ENCODE measurements at places on chromosomes 1 and 21. TPM values are rescaled to one million over a fixed set of nuclear protein-coding genes. Genes with fewer than 3 reads are reported as not detected.

DNA sequence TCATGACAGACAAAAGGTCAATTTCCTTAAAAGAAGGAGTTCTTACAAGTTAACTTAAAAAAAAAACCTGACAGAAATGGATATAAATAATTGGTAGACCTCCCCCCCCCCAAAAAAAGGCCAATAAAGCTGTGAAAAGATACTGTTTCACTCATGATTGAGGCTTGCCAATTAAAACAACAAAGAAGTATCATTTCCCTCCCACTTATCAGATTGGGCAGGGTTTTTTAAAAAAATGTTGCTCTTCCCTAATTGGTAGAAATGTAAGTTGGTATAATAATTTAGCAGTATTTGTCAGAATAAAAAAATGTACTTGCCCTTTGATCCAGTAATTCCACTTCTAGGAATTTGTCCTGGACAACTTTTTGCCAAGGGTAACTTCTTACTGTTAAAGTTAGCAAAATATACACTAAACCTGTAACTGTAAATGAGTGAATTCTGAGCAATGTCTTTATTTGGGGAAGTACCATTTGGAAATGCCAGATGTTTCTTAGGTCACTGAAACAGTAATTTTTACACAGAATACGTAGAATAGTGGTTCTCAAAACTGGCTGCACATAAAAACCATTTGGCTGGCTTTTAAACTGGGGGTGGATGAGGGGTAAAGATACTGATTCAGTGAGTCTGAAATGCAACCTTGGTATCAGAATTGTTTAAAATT, 17.5 kb downstream of the RNF2 start:
- no peak for DNase-seq

DNA sequence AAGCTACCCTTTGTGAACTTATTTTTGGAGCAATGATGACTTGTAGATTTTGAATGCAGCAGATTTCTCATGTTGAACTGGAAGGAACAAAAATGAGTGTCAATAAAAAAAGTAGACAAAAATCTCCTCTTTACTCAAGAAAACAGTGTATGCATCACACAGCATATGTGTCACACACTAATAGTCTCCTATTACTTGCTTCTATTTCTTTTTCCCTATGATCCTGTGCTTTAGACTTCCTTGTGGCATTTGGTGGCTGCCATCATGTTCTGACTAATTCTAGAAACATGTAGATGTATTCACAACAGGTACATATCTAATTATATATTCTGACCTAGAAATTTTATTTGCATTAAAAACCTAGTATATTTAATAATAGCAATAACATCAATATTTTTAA, 14.3 kb downstream of the RC3H1 start:
- no peak for DNase-seq

DNA sequence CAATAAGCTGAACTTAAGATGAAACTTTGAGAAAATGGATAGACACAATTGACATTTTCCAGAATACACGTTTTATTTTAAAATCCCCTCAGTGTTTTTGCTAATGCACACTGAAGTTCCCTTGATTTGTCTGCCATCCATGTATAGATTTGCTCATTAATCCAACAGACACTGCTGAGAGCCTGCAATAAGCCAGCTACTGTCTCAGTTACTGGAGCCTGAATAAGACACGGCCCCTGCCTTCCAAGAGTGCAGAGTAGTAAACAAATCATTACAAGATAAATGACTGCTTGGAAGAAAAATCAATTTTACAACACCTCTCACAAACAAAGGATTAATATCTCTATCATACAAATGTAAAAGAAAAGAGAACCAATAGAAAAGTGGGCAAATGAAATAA, 130.1 kb downstream of the TLR5 start:
- DNase-seq, result no peak

The RGS8 gene
- 0.38 TPM for polyA plus RNA-seq

The CD53 gene
- 7.4 TPM for polyA plus RNA-seq

The KCNJ9 gene
- polyA plus RNA-seq, result not detected

The CD1E gene
- polyA plus RNA-seq, result not detected

GRCh38 chr1:172350856-172351255, 69.6 kb upstream of the C1orf105 start:
- DNase-seq, result no peak

DNA sequence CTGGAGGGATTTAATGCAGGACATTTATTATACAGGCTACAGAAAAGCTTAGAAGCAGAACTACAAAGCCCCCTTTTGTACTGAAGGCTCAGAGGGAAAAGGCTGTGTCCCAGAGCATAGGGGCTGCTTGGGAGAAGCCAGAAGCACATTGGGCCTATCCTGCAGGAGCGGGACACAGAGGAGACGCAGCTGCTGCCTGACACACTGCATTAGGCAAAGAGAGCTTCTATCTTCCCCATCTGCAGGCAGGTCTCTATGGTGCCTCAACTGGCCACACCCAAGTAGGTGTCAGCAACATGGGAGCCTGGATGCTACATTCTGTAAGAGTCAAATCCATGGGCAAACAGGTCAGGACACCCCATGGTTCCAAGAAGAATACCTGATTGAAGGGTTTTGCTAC, 595.9 kb downstream of the AJAP1 start:
- no peak for DNase-seq

GRCh38 chr1:24868016-24868875, 61.8 kb downstream of the RUNX3 start:
- DNase-seq, result no peak

The KPRP gene
- polyA plus RNA-seq, result not detected

GRCh38 chr21:46113497-46114176, 15.7 kb downstream of the COL6A2 start:
- DNase-seq, result peak; percentile 7

DNA sequence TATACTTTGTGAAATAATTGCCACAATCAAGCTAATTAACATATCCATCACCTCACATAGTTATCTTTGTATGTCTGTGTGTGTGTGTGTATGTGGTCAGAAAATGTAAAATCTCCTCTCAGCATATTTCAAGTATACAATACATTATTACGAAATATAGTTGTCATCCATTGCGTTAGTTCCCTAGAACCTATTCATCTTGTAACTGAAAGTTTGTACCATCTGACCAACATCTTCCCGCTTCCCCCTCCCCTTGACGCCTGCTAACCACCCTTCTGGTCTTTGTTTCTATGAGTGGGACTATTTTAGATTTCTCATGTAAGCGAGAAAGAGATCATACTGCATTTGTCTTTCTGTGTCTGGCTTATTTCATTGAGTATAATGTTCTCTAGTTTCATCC, 455.3 kb downstream of the KCNT2 start:
- DNase-seq, result no peak

The LCE1B gene
- polyA plus RNA-seq, result not detected

The USF1 gene
- polyA plus RNA-seq, result 54.8 TPM

- no peak for DNase-seq
Observed at GRCh38 chr1:78096976-78097375, 51.2 kb downstream of the GIPC2 start.

The S100A7A gene
- polyA plus RNA-seq, result not detected

GRCh38 chr1:205316161-205316566, 5.4 kb downstream of the NUAK2 start:
- DNase-seq, result no peak

The MRPS21 gene
- 80.1 TPM for polyA plus RNA-seq

GRCh38 chr1:42379794-42380585, 602 bp upstream of the RIMKLA start:
- no peak for DNase-seq

The OR14I1 gene
- not detected for polyA plus RNA-seq

The GJA5 gene
- 10.6 TPM for polyA plus RNA-seq

DNA sequence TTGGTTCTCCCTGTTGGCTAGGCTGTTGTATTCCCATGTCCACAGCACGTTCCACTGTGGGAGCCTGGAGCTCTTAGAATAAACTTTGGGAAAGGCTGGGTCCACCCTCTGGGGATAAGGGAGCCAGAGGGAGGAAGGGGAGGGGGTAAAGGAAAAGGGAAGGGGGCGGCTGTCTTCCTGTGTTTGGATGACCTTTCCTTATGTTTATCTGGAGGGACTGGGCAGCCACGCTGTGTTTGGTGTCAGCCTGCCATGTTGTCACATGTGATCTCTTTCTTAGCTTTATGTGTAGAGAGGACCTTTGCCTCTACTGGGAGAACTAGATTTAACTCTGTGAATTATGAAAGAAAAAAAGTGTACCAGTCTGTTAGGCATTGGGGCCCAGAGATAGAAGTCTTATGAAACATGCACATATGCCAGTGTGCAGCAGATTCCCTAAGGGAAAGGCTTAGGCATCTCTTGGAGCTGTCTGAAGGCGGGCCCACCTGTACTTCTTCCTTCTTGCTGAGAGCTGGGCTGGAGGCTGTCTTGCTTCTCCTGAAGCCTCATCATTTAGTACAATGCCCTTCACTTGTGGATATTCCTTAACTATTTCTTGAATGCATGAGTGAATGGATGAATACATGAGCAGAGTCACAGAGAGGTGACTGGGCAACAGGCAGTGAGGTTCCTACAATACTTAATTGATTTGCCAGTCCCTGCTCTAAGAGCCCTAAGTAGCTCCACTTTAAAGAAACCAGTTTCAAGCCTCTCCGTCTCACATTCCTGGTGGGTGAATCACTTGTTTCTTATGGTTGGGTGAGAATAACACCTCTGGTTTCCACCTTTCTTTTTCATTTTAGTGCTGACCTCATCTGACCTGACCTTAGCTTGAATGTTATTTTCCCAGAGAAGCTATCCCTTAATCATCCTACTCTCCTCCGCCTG, 62.5 kb upstream of the ARHGAP29 start:
- no peak for DNase-seq

DNA sequence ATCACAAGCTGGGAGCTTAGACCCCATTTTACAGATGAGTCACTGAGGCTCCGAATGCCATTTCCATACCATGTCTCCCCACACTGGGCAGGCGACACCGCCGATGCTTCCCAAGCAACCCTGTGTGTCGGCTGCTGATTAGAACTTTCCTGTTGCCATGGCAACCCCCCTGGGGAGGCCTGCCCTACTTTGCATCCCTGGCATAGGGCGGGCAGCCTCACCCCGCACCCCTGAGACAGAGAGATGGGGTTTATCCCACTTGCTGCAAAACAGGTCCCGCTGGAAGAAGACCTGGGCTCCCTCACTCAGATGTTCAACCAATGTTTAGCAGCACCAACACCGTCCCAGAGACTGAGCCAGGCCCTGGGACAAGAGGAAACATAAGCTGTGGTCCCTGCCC, 81.5 kb downstream of the CAMK2N1 start:
- no peak for DNase-seq

DNA sequence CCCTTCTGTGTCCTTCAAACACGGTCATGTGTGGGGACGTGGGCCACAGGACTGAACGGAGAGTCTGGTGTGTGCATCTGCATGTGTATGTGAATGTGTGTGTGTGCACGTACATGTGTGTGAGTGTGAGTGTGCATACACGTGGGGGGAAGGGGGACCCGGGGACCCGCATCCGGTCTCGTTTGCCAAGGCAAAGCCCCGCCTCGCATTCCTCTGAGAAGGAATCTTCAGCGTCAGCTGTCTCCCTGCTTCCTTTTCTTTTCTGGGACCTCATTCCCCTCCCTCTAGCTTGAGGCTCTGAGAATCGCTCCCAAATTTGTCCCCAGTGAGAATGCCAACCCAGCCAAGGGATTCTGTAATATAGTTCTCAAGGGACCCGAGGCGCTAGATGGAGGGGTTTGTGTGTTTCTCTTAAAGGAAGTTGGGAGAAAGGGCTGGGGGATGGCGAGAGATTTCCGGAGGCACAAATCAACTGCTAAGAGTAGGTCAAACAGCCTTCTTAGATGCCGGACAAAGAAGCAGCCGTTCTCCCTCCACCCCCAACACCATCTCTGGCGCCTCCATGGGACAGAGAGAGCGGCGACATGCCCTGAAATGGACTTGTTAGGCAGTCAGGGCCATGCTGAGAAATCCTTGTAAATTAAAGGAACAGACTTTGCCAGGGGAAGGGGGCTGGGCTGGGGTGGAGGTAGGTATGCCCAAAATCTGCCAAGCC, 6.6 kb downstream of the IFFO2 start:
- DNase-seq, result no peak

DNA sequence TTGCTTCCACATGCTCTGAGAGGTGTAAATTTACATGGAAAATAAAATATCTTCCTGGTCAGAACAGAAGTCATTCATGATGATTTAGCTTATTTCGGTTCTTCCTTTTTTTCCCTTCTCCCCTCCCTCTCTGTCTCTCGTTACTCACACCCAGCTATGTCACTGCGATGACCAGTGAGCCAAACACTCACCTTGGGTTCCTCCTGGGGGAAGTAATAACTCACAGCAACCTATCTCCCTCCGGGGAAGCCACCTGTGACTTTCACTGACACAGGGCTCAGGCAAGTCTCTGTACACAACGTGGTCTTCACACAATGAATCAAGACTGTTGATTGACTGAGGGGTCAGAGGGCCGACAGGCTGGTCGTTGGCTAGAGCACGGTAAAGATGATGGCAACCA, 135.3 kb upstream of the VANGL1 start:
- DNase-seq, result no peak

DNA sequence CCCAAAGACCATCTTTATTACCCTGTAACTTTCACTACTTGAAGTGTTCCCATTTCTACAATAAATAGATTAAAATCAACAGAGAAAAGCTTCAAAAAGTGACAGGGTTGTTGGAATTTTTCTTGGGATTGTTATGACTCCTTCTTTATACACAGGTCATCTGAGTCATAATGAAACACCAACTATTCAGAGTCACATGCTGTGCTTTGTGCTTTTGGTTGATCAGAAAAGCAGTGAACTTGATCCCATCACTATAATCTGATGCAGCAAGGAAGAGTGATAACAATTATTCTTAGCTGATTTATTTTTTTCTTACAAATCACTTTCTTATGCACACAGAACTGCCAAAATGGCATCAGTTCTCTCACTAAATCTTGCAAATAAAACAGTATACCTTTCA, 422.9 kb downstream of the PTBP2 start:
- DNase-seq, result no peak

DNA sequence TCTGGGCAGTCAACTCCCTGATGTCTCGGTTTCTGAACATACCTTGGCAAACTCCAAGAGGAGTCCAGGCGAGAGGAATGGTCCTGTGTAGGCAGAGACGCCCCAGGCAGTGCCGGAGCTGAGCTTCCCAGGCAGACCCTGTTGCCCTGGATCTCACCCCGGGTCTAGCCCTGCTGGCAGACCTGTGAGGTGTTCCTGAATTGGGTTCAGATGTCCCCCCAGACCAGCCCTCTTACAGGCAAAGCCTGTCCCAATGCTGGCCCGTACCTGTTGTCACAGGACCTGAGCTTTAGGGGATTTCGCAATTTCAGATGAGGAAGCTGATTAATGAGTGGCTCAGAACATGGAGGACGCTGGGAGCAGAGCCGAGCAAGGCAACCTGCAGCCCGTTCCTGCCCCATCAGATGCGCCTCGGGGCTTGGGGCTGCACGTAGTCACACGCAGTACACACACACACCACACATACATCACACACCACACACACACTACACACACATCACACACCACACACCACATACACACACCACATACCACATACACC, 38.5 kb upstream of the PDE9A start:
- no peak for DNase-seq

The NGF gene
- polyA plus RNA-seq, result 9.3 TPM

The CD2 gene
- polyA plus RNA-seq, result 1.0 TPM

The LDLRAD1 gene
- polyA plus RNA-seq, result 0.22 TPM

All from ovary (tissue), 10 donors.